ENCODE measurements at places on chromosomes 4 and X. TPM values are rescaled to one million over a fixed set of nuclear protein-coding genes. Genes with fewer than 3 reads are reported as not detected.

- no peak for DNase-seq
Observed at GRCh38 chr4:148857239-148857972, 415.2 kb upstream of the NR3C2 start.

DNA sequence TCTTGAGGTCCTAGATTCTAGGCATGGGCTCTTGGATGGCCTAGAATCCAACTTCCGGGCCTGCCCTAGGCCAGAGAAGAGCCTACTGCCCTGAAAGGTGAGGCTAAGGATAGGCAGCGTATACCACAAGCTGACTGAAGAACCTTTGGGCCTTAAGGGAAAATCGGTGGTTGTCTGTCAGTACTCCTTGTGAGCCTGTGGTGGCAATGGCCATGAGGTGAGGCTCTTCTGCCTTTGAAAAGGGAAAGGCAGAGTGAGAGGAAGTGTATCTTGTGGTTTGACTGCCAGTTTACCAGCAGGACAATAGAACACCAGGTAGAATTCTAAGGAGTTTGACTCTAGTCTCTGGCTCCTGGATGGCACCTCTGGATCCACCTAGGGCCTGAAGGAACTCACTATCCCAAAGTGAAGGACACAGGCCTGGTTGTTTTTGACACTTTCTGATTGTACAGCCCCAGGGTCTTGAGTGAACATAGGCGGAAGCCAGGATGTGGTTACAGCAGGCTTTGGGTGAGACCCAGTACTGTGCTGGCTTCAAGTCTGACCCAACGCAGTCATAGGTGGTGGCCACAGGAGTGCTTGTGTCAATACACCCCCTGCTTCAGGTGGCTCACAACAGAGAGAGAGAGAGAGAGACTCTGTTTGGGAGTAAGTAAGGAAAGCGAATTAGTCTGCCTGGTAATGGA, 20.9 kb downstream of the ITIH6 start:
- DNase-seq, result no peak

The ADH1C gene
- total RNA-seq, result not detected

DNA sequence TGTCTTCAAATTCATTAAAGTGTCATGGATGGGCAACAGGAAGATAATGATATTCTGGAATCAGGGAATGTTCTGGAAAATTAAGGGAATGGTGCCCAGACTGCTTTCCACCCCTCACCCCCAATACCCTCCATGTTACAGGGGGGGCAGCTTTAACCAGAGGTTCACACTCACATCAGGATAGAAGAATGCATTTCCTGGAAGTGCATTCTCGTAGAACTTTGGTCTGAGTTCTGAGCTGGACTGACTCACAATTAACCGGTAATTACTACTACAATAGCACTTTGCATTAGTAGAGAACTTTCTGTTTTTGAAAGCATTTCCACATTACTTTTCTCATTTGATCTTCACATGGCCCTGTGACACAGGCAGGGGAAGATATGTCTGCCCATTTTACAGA, 52.5 kb upstream of the SHISA3 start:
- DNase-seq, result no peak

DNA sequence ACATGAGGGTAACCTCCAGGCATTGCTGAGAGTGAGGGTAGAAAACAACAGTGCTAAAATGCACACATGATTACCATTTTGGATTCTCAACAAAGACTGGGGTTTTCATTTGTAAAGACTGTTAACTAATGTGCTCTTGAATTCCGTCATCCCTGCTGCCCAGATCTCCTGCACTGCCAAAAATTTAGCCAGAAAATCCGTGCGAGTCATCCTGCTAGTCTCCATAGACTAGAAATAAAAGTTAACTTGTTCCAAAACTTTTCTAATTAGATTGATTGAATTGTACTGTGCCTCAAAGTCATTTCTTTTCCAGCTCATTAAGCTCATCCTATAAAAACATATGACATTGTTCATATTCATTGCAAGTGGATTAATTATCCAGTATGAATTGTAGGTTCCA, 99.8 kb downstream of the ARSF start:
- no peak for DNase-seq

The ARMCX1 gene
- 120 TPM for total RNA-seq

The WDR17 gene
- 63.6 TPM for total RNA-seq

- DNase-seq, result no peak
Observed at GRCh38 chr4:126572264-126572663, 1060.5 kb upstream of the INTU start.

The CT47B1 gene
- total RNA-seq, result not detected

The ATP6AP2 gene
- total RNA-seq, result 106 TPM

The WNK3 gene
- total RNA-seq, result 71.3 TPM

DNA sequence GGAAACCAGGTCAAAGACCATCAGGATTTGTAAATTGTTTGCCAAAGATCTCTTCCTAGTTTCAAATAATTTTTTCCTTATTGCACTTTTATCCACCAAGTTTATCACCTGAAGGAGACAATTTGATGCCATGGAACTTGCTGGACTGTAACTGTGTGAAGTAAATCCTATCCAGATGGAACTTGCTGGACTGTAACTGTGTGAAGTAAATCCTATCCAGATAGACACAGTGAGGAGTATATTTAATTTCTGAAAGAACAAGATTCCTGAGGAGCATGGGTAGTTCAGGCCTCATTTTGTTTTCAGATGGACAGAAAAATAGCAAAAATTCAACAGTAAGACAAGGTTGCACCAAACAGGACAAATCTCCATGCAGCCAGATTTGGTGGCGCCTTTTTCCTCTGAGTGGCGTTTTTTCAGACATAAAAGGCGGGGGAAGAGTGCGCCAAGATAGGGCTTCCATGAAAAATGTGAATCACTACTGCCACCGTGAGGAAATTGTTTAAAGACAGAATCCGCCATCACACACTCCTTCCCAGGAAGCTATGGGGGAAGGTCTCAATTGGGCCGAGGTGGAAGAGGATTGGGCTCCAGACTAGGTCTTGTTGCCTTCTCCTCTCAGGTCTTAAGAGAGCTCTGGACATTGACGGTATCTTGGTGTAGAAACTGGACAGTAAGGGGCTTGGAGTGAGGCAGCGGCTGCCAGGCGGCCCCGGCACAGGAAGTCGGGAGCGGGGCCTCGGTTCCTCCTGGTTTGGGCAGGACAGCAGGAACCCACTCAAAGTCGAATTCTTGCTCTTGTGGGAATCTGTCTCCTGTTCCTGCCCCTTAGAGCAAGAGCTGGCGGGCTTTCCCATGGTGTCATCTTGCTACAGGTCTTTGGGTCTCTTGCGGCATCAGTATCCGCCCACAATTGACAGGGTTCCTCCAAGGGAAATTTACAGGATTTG, 234.7 kb downstream of the OR13H1 start:
- DNase-seq, result no peak

DNA sequence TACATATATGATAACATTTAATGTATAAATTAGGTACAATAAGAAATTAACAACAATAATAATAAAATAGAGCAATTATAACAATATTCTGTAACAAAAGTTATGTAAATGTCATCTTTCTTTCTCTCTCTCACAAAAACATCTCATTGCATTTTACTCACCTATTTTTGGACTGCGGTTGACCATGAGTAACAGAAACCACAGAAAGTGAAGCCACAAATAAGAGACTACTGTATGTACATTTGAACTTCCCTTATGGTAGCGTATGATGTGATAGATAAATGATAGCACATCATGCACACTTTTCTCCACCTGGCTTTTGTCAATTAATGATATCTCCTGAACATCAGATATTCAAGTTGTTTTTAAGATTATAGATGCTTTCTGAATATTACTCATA, 80.5 kb downstream of the HNRNPD start:
- DNase-seq, result no peak

The SLC6A8 gene
- 12.2 TPM for total RNA-seq

DNA sequence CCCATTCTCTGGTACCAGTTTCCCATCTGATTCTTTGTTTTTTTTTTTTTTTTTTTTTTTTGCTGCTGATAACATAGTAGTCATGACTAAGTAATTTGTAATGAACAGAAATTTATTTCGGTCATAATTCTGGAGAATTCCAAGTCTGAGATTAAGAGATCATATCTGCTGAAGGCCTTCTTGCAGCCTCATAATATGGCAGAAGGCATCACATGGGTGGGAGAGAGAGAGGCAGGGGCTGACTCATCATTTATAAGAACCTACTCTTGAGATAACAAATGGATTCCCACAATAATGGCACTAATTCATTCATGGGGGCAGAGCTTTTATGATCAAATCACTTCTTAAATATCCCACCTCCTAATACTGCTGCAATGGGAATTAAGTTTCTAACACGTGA, 1034.3 kb downstream of the STIM2 start:
- DNase-seq, result no peak

DNA sequence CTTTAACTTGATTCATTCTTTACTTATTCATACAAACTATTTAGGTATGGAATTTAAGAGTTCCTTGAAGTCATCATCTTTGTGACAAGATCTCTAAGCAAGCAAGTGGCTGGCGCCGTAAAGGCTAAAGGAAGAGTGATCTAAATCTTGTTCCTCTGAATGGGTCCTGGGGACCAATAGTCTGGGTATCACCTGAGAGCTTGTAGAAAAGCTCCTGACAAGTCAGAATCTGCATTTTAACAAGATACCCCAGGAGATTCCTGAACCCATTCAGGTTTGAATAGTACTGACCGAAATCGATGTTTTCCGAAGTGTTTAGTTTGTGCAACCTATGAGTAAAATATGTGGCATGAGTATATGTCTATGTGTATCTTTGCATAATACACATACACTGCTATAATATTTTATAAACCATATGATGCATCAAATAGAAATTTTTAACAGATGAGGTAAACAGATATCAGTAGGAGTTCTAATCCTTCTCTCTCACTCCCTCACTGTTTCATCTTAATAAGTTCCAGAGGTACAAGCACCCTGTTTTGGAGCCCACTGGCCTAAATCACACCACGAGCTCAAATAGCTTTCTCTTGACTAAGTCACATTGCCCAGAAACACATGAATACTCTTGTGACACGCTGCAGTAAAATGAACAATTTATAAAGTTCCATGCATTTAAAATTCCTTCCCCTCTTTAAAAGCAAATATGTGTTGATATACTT, 170.0 kb downstream of the RELL1 start:
- DNase-seq, result no peak

- no peak for DNase-seq
Observed at GRCh38 chr4:84502333-84502954, 3.4 kb upstream of the NKX6-1 start.

The LRIT3 gene
- not detected for total RNA-seq

GRCh38 chr4:154559494-154560418, 3.1 kb upstream of the FGB start:
- no peak for DNase-seq

DNA sequence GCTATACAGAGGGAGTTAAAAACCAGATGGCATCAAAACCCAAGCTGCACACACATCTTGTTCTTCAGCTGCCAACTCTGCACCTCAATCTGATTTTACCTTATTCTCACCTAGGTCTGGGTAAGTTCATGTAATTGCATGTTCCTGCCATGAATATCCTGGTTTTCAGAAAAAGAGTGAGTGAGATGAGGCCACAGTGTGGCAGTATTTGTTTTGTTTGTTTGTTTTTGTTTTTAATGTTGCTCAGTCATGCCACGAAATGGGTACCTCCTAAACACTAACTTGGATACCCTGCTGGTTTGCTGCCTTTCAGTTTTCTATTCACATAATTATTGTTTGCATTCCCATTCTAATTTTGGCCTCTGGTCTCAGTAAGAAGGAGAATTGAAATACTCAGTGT, 22.5 kb downstream of the TMEM164 start:
- DNase-seq, result no peak
